ENCODE measurements at places on chromosomes 6 and 20.

GRCh38 chr20:48640871-48641270 lies 186.9 kb downstream of the PREX1 start:
- DNase-seq = no peak

DNA sequence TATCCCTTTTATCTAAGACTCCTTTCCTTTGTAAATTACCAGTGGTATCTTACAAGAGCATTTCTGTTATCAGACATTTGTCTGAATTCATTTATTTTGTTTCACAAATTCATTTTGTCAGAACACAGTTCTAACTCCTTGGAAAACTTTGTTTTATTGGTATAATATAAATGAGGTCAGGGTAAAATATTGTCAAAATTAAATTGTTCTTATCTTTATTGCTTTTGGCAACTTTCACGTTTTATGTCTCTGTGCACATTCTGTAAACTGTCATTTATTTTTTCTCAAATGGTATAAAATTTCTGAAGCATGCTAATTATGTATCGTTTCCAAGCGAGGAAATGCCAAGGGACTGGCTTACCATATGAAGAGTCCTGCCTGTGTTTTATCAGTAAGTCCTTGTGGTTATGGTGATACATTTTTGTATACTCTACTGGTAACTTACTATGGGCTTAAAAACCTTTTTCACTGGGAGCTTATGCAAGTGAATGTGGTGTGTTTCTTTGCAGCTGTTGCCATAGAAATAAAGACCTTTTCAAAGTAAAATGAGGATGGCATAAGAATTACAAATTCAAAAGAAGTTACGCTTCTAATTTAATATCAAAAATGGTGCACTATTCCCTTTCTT lies 214.2 kb downstream of the COL19A1 start:
- no peak for DNase-seq

DNA sequence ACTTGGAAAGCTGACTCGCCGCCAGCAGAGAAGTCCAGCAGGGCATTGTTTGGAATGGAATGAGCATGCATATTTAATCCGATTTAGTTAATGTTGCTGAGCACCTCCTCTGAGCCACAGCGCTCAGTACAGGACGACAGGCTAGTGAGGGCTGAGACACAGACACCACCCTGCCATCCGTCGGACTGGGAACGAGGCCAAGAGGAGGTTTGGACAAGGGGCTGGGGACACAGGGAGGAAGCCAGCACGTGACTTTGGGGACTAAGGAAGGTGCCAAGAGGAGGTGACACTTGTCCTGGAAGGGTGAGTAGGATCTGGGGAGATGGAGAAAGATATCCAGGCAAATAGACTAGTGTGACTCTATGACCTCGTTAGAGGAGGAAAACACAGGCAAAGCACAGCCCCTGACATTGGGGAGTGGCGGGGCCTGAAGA lies 152.5 kb upstream of the ECI2 start:
- DNase-seq = no peak

GRCh38 chr6:169989594-169989993 lies 238.2 kb downstream of the ERMARD start:
- no peak for DNase-seq

- DNase-seq = no peak
These were observed 9.5 kb downstream of the TBC1D7 start for GRCh38 chr6:13318821-13319220.

GRCh38 chr6:9087470-9087869 lies 652.1 kb upstream of the SLC35B3 start:
- no peak for DNase-seq

- DNase-seq = no peak
These were observed 124.7 kb upstream of the PMEPA1 start for GRCh38 chr20:57834306-57835073.

- DNase-seq = no peak
These were observed 18.0 kb upstream of the MAP3K4 start for GRCh38 chr6:160973311-160974250.

- DNase-seq = no peak
These were observed 139.9 kb downstream of the BFSP1 start for GRCh38 chr20:17391127-17391771.

- no peak for DNase-seq
These were observed 8.4 kb downstream of the STXBP5 start for GRCh38 chr6:147212622-147213021.

GRCh38 chr20:40410028-40410427 lies 279.0 kb downstream of the MAFB start:
- DNase-seq = no peak

DNA sequence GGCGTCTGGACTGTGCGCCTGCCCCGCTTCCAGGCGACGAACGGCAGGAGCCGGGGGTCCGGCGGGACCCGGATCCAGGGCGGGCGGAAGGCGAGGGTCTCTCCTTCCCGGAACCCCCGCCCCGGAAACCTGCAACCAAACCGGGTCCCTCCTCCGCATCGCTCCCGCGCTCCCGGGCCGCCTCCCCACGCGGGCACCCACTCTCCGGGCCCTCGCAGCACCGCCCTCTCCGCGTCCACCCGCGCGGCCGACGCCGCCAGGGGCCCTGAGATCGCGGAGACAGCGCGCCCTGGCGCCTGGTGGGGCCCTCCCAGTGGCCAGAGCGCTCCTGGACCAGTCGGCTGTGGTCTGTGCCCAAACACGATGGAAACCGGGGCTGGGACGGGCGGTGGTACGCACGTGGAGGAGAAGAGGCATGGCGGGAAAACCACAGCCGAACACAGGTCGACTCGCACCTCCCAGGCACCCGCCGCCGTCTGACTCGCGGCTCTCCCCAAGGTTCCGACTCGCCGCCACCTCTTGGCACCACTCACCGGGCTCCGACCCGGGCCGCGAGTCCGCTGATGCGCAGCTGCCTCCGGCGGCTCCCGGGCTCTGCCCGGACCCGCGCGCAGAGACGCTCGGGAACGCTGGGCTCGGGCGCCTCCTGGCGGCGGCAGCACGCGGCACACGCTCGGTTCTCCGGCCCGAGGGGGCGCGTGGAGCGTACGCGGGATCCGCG lies 7.9 kb downstream of the NKX2-2 start:
- DNase-seq = peak; percentile 59

DNA sequence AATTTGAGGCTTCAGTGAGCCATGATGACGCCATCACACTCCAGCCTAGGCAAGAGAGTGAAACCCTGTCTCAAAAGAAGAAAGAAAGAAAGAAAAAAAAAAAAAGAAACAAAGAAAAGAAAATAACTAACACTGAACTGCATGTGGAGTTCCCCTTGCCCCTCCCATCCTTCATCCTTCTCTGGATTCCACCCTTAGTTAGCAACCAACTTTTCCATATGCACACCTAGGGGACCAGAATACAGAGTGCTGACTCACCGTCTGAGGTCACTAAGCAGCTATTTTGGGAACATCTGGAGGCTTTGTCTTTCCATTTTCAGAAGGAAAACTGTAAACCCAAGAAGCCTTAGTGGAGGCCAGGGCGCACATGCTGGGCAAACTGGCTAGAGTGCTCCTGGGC lies 257.4 kb downstream of the MAFB start:
- no peak for DNase-seq

DNA sequence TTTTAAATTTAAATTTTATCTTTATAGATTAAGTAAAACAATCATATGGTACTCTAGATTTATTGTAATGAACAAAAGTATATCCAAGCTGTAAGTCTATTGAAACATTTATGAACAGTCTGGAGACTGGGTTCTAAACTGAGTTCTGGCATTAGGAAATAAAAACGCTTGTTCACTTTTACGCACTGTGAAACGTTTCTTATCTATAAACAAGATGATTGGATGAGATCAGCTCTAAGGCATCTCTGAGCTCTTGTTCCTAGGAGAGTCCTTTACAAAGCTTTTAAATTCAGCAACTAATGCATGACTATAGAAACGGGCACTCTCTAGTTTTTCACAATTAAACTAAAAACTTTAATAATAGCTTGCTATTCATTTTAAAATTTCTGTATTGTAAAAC lies 6.8 kb downstream of the HUS1B start:
- DNase-seq = no peak

- DNase-seq = no peak
These were observed 3.7 kb upstream of the ZSCAN23 start for GRCh38 chr6:28446818-28447511.

DNA sequence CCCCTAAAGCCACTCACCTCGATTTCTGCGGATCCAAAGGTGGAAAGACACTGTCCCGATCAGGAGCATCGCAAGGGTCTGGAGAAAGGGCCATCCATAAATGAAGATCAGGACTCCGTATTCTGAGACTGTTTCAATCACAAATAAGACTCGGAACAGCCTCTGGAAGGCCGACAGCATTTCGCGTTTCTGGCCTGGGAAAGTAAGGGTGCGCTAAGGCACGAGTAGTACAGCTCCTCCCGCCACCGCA lies 44.6 kb downstream of the DPPA5 start:
- no peak for DNase-seq

DNA sequence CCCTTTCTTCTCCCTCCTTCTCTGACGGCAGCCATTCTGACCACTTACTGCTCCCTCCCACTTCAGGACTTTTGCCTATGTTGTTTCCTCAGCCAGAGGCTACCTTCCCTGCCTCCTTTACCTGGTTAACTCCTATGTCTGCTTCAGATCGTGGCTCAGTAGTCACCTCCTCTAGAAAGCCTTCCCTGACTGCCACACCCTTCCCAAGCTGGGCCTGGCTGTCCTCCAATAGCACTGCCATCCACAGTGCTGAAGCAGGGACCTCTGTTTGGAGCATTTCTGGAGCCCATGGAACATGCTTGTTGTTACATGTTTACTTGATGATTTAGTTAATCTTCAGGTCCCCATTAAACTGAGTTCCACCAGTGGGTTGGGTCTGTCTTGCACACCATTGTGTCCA lies 13.8 kb downstream of the XKR7 start:
- DNase-seq = no peak

DNA sequence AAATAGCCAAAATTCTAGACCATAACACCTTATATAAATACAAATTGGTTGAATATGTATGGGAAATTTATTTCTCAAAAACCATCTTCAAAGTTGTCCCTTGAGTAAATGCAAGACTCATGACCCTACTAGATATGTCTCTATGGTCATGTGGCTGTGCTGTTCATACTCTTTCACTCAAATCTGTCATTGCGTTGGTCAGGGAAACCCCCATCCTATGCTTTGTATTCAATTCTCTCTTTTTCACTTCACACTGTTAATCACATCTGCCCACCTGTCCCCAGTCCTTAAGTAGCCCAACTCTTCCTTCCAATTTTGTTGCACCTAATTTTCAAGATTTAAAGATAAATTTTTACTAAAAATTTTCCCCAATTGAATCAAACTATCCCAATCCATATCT lies 51.0 kb downstream of the RPS12 start:
- DNase-seq = no peak

DNA sequence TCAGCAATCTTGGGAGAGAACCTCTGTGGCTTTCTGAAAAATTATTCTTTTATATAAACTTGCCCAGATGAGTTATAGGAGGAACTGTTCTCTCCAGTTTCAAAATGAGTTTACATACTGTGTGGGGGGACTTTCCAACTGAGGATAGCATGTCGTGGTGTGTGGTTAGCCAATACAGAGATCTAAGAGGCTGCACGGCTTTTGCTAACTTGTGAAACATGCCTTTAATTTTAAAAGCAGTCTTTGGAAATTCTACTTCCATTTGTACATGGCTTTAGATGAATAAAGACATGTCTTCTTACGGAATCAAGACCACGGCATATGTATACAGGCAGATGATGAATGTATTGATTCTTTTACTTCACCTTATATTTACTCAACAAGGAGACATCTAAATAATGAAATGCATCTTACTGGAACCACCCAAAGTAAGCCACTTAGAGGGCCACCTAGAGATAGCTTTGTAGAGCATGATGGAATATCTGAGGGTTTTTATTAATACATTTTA lies 39.8 kb downstream of the HIVEP1 start:
- peak; percentile 19 for DNase-seq

DNA sequence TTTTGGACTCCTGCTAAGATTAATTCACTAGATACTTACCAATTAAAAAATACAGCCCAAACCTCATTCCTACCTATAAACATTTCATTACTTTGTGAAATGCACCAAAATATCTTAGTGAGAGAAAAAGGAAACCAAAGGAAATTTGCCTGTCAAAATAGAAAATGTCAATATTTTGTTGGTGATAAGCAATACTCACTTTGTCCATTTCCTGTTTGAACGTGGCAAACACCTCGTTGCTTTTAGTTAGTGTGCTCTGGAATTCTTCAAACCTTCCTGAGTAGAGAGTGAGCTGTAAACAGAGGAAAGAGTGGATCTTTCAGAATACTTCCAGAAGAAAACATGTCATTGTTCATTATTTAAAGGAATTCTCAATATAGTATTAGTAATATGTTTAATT lies 44.2 kb downstream of the TXLNB start:
- no peak for DNase-seq

- no peak for DNase-seq
These were observed 50.8 kb downstream of the ARHGAP18 start for GRCh38 chr6:129659167-129659566.

DNA sequence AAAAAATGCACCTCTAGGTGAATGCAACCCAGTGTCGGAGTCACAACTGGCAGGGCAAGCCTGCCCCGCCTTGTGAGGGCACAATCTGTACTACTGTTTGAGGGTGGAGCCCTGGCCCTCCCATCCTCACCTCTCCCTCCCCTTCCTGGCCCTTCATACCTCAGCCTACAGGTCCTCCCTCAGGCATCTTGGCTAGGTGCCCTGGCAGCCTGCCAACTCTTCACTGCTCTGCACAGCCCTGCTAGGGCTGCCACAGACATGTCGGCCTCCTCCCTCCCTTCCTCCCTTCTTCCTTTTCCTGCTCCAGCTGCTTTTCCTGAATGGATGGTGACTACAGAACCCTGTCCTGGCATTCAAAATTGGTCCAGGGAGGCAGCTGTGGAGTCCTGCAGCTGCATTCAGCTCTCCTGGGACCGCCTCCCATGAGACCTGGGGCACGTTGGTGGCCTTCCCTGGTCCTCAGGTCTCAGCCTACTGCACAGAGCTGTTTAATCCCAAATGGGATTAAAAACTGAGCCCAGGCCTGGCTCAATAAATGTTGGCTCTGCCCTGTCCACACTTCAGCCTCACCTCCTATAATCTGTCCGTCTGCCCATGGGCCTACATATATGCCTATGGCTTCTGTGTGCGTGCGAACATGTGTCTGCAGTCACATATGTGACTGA lies 52.7 kb downstream of the CDH22 start:
- no peak for DNase-seq

DNA sequence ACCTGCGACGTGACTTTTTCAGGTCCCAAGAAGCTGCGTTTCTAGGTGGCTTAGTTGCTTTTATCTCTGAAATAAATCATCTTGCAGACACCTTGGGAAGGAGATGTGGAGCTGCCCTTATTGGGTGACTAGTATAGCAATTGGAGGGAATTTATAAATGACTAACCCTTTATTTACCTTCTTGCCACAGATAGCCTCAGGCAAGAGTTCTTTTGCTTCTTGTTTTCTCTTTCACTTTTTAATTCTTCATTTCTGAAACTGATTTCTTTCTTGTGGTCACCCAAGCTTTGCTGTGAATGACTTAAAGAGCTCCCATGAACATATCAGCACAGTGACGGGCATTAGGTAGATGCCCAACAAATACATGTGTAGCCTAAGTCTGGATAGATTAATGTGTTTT lies 3.0 kb downstream of the ADGRF4 start:
- no peak for DNase-seq

GRCh38 chr6:87815449-87815848 lies 113.4 kb upstream of the AKIRIN2 start:
- DNase-seq = no peak

Data from stimulated activated CD8-positive, alpha-beta memory T cell treated with anti-CD3 and anti-CD28 coated beads, Interleukin-4, amount 100 ng/mL, for 24 hours (primary cell).